AG20443 (cell line): ENCODE measurements at places on chromosomes 7 and 10.

DNA sequence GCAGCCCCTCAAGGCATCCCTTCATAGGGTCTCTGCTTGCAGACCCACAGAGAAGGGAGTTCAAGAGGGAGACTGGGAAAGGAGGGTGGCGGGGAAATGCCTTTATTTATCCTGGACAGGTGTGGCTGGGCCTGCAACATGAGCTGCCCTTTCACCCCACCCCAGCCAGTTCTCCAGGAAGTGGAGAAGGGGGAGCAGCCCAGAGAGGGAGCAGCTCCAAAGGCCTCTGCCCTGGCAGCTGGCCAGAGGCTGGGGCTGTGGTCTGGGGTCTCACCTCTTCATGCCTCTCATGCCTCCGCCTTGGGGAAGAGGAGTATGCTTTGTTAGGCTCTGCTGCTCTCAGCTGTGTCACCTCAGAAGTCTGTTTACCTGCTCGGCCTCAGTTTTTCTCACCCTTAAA is 3.1 kb downstream of the LDB3 start:
- no peak for DNase-seq

GRCh38 chr10:88415533-88416130 is 167.5 kb downstream of the RNLS start:
- DNase-seq = no peak

DNA sequence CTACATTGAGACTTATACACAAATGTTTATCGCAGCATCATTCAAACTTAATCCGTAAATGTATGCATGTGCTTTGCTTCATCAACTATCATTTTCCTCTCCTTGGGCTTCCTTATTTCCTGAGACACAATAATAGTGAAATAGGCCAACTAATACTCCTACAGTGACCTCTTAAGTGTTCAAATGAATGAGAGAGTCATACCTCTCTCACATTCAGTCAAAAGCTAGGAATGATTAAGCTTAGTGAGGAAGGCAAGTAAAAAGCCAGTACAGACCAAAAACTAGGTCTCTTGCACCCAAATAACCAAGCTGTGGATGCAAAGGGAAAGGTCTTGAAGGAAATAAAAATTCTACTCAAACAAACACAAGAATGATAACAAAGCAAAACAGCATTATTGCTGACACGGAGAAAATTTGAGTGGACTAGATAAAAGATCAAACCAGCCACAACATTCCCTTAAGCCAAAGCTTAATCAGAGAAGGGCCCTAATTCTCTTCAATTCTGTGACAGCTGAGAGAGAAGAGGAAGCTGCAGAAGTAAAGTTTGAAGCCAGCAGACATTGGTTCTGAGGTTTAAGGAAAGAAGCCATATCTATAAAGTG is 72.3 kb downstream of the GLCCI1 start:
- DNase-seq = no peak

DNA sequence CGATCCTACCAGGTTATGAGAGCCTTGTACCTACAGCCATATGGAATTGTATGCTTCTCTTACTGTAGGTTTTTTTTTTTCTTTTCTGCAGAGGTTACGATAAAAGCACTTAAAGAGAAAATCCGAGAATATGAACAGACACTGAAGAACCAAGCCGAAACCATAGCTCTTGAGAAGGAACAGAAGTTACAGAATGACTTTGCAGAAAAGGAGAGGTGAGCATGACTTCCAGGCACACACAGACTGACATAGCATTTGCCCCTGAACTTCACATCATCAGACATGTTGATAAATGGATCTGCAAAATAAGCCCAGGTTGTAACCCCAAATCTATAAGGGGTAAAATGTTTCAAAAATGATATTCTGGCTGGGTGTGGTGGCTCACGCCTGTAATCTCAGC is 182.4 kb upstream of the SH2B2 start:
- no peak for DNase-seq

DNA sequence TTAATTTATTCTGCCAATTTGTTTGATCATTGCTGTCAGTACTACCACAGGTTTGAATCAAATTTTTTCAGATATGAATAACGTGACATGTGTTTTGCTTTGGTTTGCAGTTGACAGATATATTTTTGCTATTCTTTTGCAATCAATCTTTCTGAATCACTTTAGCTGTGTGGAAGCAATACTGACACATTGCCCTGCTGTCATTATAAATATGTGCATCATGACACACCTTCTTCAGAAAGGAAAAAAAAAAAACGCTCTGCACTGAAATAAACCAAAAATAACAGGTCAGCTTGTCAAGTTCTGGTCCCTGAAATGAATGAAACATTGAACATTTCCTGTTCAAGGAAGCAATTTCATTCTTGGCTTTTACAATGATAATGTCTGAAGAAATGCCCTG is 93.8 kb upstream of the FAM13C start:
- DNase-seq = no peak

DNA sequence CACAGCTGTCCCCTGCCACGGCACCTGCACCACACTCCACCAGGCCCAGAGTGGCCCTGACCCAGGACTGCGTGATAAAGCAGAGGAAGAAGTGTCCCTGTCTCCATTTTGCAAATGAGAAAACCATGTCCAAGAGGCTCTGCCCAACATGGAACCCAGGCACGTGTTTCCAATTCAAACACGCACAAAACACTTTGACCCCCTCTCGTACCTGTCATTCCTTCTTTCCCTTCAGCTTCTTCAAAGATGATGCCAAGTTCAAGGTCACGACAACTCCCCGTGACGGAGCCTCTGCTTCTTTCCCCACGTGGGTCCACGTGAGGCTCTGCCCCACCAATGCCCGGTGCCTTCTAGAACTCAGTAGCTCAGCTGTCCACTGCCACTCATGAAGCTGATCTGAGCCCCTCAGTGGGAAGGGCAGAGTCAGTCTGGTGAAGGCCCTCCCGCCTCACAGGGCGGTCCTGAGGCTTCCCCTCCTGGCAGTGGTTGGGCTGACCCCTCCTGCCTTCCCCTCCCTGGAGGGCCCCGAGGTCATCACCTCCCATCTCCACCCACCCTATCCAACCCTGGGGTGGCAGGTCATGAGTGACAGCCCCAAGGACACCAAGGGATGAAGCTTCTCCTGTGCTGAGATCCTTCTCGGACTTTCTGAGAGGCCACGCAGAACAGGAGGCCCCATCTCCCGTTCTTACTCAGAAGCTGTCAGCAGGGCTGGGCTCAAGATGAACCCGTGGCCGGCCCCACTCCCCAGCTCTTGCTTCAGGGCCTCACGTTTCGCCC is 19.0 kb downstream of the CALML5 start:
- no peak for DNase-seq

- DNase-seq = no peak
Observed at GRCh38 chr10:132593389-132593788, 55.8 kb downstream of the INPP5A start.

- DNase-seq = peak; percentile 37
Observed at GRCh38 chr10:79001082-79001885, 67.5 kb upstream of the ZMIZ1 start.

DNA sequence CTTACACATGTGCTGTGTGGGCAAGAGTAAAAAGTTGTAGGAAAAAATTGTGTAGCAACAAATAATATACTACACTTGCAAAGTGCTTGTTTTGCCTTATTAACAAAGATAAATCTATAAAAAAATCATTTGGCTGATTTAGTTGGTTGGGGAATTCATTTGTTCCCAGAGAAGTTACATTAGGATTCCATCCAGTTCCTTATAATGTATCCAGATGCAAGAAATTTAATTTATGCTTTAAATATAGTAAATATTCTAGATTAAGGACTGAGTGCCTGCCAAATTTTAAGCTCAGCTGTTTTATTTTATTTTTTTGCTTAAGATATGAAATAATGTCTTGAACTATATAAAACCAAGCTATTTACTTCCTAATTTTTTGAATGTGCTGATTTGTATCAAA is 1169.9 kb downstream of the NXPH1 start:
- no peak for DNase-seq

- DNase-seq = no peak
Observed at GRCh38 chr7:55309040-55309991, 55.8 kb upstream of the LANCL2 start.

DNA sequence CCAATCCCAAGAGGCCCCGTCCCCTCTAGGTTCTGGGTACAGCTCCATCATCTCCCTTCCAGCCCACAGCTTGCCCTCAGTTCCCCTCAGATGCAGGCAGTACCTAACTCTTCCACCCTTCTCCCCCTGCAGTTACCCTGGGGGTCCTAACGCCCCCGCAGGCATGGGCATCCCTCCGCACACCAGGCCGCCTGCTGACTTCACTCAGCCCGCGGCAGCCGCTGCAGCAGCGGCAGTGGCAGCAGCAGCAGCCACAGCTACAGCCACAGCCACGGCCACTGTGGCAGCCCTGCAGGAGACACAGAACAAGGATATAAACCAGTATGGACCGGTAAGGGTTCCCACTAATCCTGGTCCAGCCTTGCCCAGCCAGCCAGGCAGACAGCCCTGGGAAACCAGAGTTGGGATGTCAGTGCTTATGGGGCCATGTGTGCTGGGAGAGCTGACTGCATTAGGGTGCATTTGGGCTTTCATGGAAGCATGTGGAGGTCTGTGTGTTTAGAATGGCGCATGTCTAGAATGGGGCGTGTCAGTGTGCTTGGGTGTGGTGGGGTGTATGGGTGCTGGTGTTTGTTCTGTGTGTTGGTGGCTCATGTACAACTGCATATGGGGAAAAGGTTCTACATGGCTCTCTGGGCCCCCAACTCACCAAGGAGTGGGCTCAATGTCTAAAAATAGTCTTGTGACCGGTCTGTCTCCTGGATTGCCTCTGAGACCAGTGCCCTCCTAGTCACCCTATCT is 55.1 kb upstream of the PPIF start:
- DNase-seq = no peak

DNA sequence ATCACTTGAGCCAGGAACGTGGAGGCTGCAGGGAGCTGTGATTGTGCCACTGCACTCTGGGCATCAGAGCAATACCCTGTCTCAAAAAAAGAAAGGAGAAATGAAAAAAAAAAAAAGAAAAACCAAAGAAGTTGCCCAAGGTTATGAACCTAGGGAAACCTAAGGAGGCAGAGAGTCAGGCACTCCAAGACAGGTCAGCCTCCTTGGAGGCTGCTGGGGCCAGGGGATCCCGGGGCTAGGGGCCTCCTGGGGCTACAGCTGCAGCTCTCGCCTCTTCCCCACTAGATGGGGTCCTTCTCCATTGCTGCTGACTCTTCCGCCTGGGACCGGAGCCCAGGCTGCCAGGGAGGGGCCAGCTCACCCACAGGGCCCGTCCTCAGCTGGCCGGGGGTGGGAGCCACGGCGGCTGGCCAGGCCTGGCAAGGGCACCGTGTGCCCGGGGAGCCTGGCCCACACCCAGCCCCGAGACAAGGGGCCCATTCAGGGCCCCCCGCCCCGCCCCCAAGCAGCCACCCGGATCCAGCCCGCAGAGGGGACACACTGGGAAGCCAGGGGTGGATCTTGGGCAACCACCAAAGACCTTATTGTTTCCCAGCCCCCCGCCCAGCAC is 1.7 kb upstream of the SPACDR start:
- peak; percentile 93 for DNase-seq

DNA sequence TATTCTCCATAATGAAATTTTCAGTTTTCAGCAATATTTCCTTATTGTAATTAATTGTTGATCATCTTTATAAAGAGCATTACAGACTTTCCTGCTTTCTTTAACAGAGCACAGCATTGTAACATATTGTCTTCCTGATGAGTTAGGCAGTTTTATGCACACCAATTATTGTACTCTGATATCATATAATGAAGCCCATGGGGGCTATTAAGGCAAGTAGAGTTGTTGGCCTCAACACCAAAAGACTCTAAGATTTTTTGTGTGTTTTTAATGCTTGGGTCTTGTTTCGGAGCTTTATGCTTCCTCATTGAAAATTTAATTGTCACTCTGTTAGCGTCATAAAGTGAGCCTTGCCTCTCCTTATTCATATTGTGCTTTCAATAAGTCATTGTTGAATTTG is 49.2 kb upstream of the ARID5B start:
- no peak for DNase-seq

- no peak for DNase-seq
Observed at GRCh38 chr7:139955109-139955820, 107.5 kb downstream of the PARP12 start.

GRCh38 chr10:33010132-33011037 is 52.4 kb upstream of the ITGB1 start:
- DNase-seq = peak; percentile 77

GRCh38 chr7:30745261-30745941 is 6.5 kb upstream of the INMT start:
- DNase-seq = no peak

DNA sequence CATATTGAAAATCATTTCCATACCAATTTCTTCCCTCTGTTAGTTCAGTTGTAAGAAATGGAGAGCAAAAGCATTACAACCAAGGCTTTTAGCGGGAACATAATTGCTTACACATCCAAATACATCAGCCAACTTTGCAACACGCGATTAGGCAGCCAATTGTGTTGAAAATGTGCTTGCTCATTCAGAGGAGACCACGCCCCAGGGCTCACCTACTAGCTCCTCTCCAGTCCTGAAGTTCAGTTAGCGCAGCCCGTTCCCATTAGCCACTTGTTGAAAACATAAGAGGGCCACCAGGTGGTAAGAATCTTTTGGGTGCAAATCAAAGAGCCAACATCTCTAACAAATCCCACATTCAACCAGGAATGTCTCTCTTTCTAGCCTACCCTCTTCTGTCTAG is 213.2 kb upstream of the MDFIC start:
- DNase-seq = no peak

DNA sequence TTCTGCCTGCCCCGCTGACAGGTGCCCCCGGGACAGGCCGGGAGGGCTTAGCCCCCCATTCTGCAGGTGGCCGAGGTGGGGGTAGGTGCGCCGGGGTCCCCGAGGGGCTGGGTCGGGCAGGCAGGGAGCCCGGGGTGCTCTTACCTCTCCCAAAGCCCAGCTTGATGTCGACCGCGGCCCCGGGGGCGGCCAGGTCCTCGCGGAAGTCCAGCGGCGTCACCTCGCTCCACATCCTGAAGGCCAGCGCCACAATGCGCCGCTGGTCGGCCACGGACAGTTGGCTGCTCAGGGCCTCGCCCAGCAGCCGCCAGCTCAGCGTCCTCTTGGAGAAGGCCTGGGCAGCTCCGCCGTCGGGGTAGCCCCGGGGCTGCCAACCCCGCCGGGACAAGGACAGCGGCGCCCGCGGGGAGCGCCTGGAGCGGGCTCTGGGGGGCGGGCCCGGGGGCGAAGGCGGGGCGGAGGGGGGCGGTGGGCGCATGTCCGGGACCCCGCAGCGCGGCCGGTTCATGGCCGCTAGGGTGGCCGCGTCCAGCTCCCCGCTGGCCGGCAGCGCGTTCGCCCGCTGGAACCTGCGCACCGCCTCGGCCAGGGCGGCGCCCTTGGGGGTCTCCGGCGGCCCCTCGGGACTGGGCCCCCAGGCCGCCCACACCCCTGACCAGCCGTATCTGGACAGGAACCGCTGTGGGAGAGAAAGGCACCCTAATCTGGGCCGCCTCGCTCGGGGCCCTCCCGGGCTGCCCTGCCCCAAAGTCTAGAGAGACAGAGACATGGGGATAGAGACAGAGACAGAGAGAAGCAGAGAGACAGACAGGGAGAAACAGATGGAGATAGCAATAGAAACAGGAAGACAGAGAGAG is 1.7 kb downstream of the MMP21 start:
- DNase-seq = peak; percentile 49
